Hematopoietic multipotent progenitor cell treated with erythropoietin and hydrocortisone succinate and interleukin-3 and kit ligand, for 6 days (in vitro differentiated cells): ENCODE measurements at places on chromosomes 12 and 14.

DNA sequence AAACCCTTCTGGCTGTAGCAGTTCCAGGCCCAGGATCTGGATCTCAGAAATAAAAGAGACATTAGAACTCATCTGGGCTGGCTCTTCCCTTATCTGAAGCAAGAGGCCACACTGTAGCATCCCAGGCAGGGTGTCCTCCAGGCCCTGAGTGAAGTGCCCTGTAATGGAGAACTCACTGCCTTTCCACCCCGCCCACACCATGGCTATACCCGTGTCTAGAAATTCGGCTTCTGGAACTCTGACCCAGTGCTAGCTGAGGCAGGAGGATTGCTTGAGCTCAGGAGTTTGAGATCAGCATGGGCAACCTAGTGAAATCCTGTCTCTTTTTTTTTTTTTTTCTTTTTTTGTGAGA lies 23.5 kb upstream of the PLEKHG3 start:
- no peak for DNase-seq

- no peak for DNase-seq
Observed at GRCh38 chr14:52048641-52049204, 20.1 kb downstream of the NID2 start.

GRCh38 chr14:30482276-30482675 lies 76.7 kb upstream of the G2E3 start:
- no peak for DNase-seq

DNA sequence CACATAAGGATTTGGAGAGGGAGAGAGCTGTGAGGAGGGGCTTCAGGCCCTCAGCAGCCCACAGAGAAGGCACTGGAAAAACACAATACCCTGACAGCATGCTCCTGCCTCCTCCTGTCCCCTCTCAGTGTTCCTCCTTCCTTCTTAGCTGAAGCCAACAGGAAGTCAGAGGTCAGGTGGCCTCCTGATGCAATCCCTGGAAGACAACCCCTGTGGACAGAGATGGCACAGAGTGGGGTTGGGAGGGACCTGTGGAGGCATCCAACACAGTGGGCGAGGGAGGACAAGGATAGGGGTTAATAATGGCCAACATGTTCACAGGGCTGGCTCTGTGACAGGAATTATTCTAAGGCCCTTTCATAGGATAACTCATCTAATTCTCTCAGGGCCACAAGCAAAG lies 15.4 kb upstream of the IFI27L2 start:
- no peak for DNase-seq

DNA sequence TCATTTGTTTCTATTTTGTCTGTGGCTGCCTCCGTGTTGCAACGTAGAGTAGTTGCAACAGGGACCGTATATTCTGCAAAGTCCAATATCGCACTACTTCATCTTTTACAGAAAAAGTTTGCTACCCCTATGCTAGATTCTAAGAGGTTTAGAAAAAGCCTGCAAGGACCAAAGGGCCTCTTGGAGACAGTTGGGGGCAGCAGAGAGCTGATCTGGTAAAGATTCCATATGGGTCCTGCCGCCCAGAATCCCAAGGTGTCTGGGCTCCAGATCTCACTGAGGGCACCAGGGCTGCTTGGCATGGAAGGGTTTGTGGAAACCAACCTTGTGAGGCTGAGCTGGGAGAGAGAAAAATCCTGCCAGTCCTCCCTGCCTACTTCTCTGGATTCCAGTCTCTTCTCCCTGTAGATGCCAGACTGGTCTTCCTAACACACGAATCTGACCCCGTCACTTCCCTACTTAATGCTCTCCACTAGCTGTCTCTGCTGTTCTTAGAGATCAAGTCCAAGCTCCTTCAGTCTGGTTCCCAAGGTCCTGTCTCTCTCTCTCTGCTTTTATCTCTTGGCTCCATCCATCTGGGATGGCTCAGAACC lies 74.6 kb downstream of the GLRX5 start:
- DNase-seq = peak; percentile 67

GRCh38 chr14:86515195-86515594 lies 985.3 kb downstream of the FLRT2 start:
- no peak for DNase-seq

GRCh38 chr12:3130057-3130830 lies 53.1 kb downstream of the TSPAN9 start:
- peak; percentile 52 for DNase-seq

- DNase-seq = no peak
Observed at GRCh38 chr12:67452119-67452805, 183.1 kb downstream of the CAND1 start.

DNA sequence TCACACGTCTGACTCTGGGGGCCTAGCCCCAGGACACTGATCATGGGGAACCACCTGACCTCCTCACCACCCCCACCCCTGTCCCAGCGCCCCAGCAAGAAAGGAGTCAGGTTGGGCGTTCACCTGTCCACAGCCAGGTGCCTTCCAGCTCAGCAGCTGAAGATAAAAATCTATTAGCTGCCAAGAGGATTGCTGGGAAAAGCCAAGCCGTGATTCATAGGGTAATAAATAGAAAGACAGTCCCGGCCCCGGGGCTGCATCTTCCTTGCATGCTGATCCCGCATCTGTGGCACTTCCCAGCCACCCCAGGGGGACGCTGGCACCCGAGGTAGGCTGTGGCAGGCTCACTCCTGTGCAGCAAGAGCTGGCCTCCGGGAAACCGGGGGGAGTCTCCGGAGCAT lies 70.2 kb upstream of the NCOR2 start:
- no peak for DNase-seq

DNA sequence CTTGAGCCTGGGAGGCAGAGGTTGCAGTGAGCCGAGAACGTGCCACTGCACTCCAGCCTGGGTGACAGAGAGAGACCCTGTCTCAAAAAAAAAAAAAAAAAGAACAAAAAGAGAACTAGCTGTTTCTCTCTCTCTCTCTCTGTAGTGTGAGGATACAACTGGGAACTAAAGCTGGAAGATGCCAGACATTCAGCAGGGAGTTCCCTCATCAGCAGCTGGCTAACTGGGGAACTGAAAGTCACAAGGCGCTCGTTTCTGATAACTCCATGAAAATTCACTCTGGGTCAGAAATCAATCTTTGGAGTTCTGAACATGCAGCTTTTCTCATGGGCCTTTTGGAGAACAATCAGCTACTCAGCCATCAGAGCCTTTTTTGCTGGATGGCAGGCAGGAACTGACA lies 43.5 kb upstream of the MAP1LC3B2 start:
- no peak for DNase-seq

GRCh38 chr14:80100681-80101080 lies 110.6 kb downstream of the DIO2 start:
- no peak for DNase-seq

DNA sequence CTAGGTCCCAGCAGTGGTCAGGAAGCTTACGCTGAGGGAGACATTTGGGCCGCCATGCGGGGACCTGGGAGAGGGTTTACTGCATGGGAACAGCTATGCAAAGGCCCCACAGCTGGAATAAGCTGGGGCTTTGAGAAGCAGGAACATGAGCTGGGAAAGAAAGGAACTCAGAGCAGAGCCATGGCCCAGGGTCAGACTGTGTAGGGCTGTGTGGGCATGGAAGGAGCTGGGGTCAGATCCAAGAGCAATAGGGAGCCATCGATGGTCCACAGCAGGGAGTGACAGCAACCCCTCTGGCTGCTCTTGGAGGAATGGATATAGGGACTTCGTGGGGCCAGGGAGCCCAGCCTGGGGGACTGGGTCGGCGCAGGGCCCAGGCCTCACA lies 151.6 kb downstream of the ADGRD1 start:
- DNase-seq = no peak

DNA sequence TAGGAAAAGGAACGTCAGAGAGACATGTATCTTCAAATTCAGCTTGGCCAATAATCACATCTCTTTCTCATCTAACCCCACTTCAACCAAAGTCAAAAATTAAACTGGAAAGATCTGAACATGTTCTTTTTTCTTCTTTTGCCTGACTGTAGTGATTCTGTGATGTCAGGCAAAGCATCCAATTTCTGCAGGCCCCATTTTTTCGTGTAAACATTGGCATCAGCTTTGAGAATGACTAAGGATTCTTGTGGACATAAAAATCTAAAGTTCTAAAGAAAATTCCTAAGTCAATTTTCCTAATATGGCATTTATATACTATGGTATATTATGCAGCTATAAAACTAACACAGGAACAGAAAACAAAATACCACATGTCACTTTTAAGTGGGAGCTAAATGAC lies 89.1 kb downstream of the STXBP6 start:
- DNase-seq = no peak

GRCh38 chr12:32522331-32523221 lies 123.2 kb downstream of the FGD4 start:
- peak; percentile 59 for DNase-seq
